NCI-H1436 treated with DMSO at 0.1 percent for 48 hours (cell line): ENCODE measurements at places on chromosomes 16 and 17.

DNA sequence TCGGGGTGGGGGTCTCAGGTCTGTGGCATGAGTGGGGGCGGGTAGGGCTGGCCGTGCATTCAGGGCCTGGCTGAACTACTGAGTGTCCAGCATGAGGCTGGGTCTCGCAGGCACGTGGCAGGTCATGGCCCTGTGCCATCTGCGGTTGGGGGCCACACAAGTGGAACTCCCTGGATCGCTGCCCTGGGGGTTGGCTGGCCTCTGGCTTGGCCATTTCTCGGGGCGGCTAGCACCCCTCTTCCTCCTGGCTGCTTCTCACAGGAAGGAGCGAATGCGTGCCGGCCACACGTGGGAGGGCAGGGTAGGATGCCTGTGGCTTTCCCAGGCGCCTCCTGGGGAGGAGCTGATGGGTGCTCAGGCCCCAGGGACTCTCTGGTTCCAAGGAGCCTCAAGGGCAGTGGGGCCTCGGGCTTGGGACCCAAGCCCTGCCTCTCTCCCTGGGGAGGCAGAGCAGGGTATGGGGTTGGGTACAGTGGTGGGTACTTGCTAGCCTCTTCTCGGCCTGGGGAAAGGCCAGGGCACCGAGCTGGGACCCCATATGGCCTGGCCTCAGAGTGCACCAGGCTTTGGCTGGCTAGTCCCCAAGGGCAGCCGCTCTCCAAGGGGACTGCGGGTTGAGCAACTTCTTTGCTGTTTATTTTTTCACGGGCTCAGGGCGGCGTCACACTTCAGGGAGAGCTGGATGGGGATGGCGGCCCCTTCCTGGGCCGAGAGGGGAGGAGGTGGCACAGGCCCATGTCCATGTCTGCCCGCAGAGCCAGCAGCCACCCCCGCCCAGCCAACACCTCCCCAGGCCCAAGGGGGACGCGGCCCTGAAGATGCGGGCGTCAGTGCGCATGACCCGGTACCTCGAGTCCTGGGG is 37.5 kb downstream of the ADCY7 start:
- DNase-seq = no peak

- DNase-seq = no peak
Observed at GRCh38 chr17:56913353-56913866, 439 bp downstream of the TRIM25 start.

- no peak for DNase-seq
Observed at GRCh38 chr17:17372856-17373520, 69.8 kb downstream of the NT5M start.

GRCh38 chr17:76452660-76453430 is at the start of gene UBE2O:
UBE2O (minus strand) TSS chr17:76453152; CDS start chr17:76453141, 11 bp downstream.
- DNase-seq = peak; percentile 17

- DNase-seq = no peak
Observed at GRCh38 chr17:17822189-17822588, 14.6 kb downstream of the SREBF1 start.
